ENCODE measurements at places on chromosomes 2 and 18.
A peak's percentile ranks its signal among the peaks of the same experiment; 100 is the strongest.

- DNase-seq, result no peak
Observed at GRCh38 chr2:45851111-45851510, 199.6 kb downstream of the PRKCE start.

- DNase-seq, result no peak
Observed at GRCh38 chr2:228819701-228820100, 451.4 kb downstream of the PID1 start.

GRCh38 chr2:101188683-101189405, 37.7 kb upstream of the TBC1D8 start:
- DNase-seq, result no peak

GRCh38 chr2:62306751-62307468, 111.0 kb downstream of the B3GNT2 start:
- peak; percentile 49 for DNase-seq

DNA sequence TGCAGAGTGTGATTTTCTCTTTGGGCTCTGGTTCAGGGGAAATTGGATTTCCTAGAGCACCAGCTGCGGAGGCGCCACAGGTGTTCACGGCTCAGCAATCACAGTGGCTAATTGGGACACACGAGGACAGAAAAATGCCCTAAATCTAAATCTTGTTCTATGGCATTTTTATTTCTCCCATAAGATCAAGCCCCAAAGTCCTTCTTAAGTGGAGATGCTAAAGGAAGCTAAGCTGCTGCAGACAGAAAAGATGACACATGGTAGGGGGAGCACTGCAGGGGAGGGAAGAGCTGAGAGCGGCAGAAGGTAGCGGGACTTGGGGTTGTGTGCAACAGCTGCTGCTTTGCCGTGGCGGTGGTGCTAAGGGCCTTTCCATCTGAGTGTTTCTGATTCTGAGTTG, 280.6 kb downstream of the MYT1L start:
- no peak for DNase-seq

Measured in activated naive CD8-positive, alpha-beta T cell treated with anti-CD3 and anti-CD28 coated beads, Interleukin-2, amount 10 ng/mL, durations not matched to agents 7 days and 5 days (primary cell).